ENCODE measurements at places on chromosomes 5 and 9.

- peaks cover under 1% of the 10 kb centered on the region for H3K4me1 ChIP-seq
- H3K27me3 ChIP-seq, result no peaks in the 10 kb centered on the region
- H3K36me3 ChIP-seq, result no peaks in the 10 kb centered on the region
- no peak overlapping the region for H3K27ac ChIP-seq
- DNase-seq, result no peak
These were observed 16.5 kb downstream of the ANGPTL2 start for GRCh38 chr9:127105805-127106465.

DNA sequence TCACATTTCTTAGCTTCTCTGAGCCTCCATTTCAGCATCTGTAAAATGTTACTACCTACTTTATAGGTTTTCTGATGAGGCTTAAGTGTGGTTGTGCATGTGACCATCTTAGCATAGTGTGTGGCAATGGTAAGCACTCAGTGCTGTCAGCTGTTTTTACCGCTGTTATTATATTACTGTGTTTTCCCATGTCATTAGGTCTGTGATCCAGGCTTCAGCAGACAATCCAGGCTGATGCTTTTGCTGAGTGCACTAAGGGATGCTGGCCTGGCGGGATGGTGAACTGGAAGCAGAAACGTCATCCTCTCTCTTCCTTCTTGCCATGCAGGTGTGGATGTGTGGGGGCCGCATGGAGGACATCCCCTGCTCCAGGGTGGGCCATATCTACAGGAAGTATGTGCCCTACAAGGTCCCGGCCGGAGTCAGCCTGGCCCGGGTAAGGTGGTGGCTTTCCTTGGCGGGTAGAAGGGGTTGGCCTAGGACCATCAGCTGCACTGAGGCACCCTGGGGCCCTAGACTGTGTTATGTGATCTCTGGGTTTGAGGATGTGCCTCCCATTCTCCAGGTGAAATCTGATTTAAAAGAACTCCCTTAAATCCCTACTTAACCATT lies 41.9 kb upstream of the SAP30L start:
- H3K27ac ChIP-seq, result no peak overlapping the region
- no peaks in the 10 kb centered on the region for H3K36me3 ChIP-seq
- H3K4me3 ChIP-seq, result no peak overlapping the region

DNA sequence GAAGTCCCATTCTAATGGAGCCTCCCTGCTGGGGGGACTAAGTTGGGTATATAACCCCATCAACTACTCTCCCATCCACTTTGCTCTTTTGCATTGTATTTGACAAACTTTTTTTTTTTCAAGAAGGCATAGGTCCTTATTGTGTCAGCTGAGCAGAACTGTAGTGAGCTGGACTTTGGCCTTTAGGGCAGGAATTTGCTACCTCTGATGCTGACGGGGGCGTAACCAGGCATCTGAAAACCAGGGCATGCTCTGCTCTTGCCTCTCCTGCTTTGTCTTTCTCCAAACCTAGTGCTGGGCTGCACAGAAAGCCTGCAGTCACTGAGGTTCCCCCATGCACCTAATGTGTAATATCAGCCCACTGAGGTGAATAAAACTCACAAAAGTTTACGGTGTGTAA lies 49.0 kb downstream of the MSX2 start:
- no peak overlapping the region for H3K27ac ChIP-seq
- no peak for DNase-seq
- no peaks in the 10 kb centered on the region for H3K4me1 ChIP-seq
- H3K27me3 ChIP-seq, result peaks cover 2% of the 10 kb centered on the region

DNA sequence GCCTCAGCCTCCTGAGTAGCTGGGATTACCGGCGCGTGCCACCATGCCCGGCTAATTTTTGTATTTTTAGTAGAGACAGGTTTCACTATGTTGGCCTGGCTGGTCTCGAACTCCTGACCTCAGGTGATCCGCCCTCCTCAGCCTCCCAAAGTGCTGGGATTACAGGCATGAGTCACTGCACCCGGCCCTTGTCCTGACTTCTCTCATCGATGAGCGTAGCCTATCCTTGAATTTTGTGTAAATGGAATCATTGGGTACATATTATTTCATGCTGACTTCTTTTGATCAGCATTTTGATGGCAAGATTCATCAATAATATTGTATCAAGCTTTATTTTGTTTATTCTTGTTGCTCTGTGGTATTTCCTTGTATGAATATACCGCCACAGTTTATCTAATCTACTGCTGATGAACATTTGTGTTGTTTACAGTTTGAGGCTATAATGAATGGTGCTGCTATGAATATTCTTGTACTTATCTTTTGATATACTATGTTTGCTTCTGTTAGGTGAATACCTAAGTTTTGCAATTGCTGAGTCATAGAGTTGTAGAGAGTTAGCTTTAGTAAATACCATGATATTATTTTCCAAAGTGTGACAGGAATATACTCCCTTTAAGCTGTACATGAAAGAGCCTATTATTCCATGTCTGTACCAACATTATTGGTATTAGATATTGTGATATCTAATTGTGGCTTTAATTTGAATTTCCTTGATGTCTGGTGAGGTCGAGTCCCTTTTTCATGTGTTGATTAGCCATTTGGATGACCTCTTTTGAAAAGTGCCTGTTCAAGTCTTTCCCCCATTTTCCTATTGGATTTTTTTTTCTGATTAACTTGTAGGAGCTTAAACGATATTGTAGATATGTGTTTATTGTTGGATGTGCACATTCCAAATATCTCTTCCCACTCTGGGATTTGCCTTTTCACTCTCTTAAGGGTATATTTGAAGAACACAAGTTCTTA lies 107.5 kb downstream of the RGS3 start:
- no peak for DNase-seq
- peaks cover 19% of the 10 kb centered on the region for H3K4me1 ChIP-seq
- no peaks in the 10 kb centered on the region for H3K36me3 ChIP-seq
- H3K4me3 ChIP-seq, result no peak overlapping the region
- H3K27ac ChIP-seq, result no peak overlapping the region
- no peaks in the 10 kb centered on the region for H3K27me3 ChIP-seq

DNA sequence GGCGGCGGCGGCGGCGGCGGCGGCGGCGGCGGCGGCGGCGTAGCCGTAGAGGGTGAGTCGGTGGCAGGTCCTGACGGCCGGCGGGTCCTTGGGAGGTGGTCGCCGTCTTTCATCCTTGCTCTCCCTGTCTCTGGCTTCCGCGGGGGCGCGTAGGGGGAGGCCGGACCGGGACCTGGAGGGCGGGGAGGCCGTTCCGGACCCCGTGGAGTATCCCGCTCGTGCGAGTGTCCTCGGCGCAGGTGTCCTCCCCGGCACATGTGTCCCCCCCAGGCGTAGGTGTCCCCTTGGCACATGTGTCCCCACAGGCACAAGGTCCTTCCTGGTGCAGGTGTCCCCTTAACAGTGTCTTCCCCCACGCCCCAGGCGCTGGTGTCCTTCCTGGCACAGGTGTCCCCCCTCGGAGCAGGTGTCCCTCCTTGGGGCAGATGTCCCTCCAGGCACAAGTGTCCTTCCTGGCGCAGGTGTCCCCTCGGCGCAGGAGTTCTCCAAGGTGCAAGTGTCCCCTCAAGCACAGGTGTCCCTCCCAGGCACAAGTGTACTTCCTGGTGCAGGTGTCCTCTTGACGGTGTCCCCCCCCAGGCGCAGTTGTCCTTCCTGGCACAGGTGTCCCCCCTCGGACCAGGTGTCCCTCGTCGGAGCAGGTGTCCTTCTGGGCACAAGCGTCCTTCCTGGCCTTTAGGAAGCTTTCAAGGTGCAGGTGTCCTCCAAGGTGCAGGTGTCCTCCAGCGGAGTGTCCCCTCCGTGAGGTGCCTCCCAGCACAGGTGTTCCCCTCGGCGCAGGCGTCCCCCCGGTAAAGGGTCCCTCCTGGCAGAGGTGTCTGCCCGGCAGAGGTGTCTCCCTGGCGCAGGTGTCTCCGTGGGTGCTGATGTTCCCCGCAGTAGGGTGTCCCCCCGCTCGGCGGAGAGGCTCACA lies 519 bp downstream of the EXOC3 start:
- no peak overlapping the region for H3K27ac ChIP-seq
- peaks cover 21% of the 10 kb centered on the region for H3K36me3 ChIP-seq
- peaks cover 5% of the 10 kb centered on the region for H3K27me3 ChIP-seq
- peak overlapping the region; percentile 100 for H3K4me3 ChIP-seq

DNA sequence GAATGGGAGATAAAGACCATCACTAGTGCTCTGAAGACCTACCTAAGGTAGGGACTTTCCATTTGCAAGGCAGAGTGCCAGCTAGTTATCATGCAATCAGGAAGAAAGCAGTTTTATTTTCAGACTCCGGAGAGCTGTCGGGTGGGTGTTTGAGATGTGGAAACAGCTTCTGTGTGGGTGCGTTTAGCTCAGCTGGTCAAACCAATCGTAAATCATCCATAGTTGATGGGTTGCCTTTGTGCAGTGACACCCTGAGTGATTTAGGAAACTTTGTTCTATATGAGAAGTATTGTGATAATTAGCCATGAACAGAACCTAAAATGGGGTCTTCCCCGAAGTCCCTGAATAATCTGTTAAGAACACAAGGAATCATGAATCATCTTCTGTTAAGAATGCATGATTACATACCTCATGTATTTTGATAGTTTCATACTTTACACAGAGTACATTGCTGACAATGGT lies 284.3 kb downstream of the ARHGAP26 start:
- H3K4me3 ChIP-seq, result no peak overlapping the region
- peaks cover 24% of the 10 kb centered on the region for H3K36me3 ChIP-seq
- peaks cover 43% of the 10 kb centered on the region for H3K4me1 ChIP-seq
- no peaks in the 10 kb centered on the region for H3K27me3 ChIP-seq
- no peak overlapping the region for H3K27ac ChIP-seq

GRCh38 chr9:70407081-70407503 lies 7.4 kb downstream of the KLF9 start:
- no peak overlapping the region for H3K4me3 ChIP-seq
- H3K4me1 ChIP-seq, result peaks cover 39% of the 10 kb centered on the region
- peaks cover 23% of the 10 kb centered on the region for H3K27me3 ChIP-seq
- no peaks in the 10 kb centered on the region for H3K36me3 ChIP-seq
- no peak overlapping the region for H3K27ac ChIP-seq

- peaks cover 2% of the 10 kb centered on the region for H3K4me1 ChIP-seq
- peak within 1 kb of the TSS; percentile 72 for H3K4me3 ChIP-seq
- DNase-seq, result peak; percentile 86
- H3K27me3 ChIP-seq, result peaks cover 3% of the 10 kb centered on the region
- H3K36me3 ChIP-seq, result peaks cover 54% of the 10 kb centered on the region
- H3K27ac ChIP-seq, result peak within 1 kb of the TSS; percentile 47
These were observed at the start of gene PCDHGB1 for GRCh38 chr5:141349917-141350619. PCDHGB1 (plus strand) TSS chr5:141350099; CDS start chr5:141350261, 162 bp downstream.

GRCh38 chr9:88873635-88874034 lies 117.6 kb upstream of the S1PR3 start:
- DNase-seq, result no peak
- H3K27ac ChIP-seq, result no peak overlapping the region
- no peaks in the 10 kb centered on the region for H3K27me3 ChIP-seq
- H3K4me3 ChIP-seq, result no peak overlapping the region
- H3K36me3 ChIP-seq, result no peaks in the 10 kb centered on the region

DNA sequence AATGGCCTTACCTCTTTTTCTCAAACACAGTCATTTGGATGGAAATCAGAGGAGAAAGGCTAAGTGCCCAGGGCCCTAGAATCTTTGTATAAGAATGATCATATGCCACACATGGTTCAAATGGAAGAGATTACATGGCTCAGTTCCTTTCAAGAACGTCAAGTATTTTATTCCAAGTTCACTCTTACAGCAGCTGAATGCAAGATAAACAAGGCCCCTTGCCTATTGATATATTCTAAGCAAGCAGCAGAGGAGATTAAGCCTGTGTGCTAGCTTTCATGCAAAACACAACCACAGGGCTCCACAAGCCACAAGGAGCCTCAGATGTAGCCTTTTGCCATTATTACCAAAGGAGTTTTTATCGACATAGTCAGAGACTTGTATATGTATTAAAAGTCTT lies 55.3 kb upstream of the SLCO6A1 start:
- no peak overlapping the region for H3K27ac ChIP-seq
- no peak overlapping the region for H3K4me3 ChIP-seq
- DNase-seq, result no peak
- no peaks in the 10 kb centered on the region for H3K36me3 ChIP-seq
- H3K27me3 ChIP-seq, result no peaks in the 10 kb centered on the region
- 0 out of 2 replicates have a peak, but pooled peaks cover 3% of the 10 kb centered on the region for H3K4me1 ChIP-seq

DNA sequence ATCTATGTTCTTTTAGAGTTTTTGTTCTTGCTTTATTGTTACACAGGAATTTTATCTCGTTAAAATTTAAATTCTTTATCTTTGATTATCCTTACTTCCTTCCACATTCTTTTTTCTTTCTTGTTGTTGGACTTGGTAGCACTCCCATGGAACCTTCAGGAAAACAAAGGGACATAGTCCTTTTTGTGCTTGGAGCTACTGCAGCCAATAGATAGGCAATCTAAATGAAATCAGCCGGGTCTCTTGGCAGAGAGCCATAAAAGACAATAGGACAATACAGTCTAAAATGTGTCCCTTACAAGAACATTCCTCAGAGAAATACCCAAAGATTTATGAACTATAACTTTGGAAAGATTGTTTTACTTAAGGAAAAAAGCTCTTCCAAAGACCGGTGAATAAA lies 548.1 kb upstream of the C9orf72 start:
- DNase-seq, result no peak
- H3K27me3 ChIP-seq, result no peaks in the 10 kb centered on the region
- H3K4me3 ChIP-seq, result no peak overlapping the region
- no peak overlapping the region for H3K27ac ChIP-seq
- peaks cover 23% of the 10 kb centered on the region for H3K4me1 ChIP-seq

- H3K4me1 ChIP-seq, result peaks cover 34% of the 10 kb centered on the region
- H3K4me3 ChIP-seq, result peak overlapping the region; percentile 38
- peak; percentile 67 for DNase-seq
- no peaks in the 10 kb centered on the region for H3K27me3 ChIP-seq
- no peaks in the 10 kb centered on the region for H3K36me3 ChIP-seq
- peak overlapping the region; percentile 72 for H3K27ac ChIP-seq
These were observed 19.4 kb upstream of the RNF130 start for GRCh38 chr5:180090769-180091546.

DNA sequence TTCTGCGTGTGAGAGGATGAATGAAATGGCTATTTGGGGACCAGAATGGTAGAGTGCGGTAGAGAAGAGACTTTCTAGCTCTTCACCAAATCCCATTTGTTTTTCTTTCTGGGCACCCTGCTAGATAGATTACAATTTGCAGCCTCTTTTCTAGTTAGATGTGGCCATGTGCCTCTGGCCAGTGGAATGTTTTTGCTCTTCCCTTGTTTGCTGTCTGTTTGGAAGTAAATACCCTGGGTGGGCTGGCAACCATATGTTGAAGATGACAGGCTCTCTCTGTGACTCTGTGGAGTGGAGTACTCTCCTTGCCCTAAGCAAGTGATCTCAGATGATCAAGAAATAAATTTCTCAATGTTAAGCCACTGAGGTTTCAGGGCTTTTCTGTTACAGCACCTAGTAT lies 12.9 kb downstream of the GNG10 start:
- H3K27ac ChIP-seq, result no peak overlapping the region
- H3K27me3 ChIP-seq, result no peaks in the 10 kb centered on the region
- H3K36me3 ChIP-seq, result peaks cover 6% of the 10 kb centered on the region

- no peaks in the 10 kb centered on the region for H3K27me3 ChIP-seq
- no peak for DNase-seq
- H3K36me3 ChIP-seq, result peaks cover 34% of the 10 kb centered on the region
- H3K27ac ChIP-seq, result no peak overlapping the region
These were observed 20.0 kb downstream of the CCDC125 start for GRCh38 chr5:69312459-69313160.
